ENCODE measurements at places on chromosomes 1 and 21.
A peak's percentile ranks its signal among the peaks of the same experiment; 100 is the strongest.

DNA sequence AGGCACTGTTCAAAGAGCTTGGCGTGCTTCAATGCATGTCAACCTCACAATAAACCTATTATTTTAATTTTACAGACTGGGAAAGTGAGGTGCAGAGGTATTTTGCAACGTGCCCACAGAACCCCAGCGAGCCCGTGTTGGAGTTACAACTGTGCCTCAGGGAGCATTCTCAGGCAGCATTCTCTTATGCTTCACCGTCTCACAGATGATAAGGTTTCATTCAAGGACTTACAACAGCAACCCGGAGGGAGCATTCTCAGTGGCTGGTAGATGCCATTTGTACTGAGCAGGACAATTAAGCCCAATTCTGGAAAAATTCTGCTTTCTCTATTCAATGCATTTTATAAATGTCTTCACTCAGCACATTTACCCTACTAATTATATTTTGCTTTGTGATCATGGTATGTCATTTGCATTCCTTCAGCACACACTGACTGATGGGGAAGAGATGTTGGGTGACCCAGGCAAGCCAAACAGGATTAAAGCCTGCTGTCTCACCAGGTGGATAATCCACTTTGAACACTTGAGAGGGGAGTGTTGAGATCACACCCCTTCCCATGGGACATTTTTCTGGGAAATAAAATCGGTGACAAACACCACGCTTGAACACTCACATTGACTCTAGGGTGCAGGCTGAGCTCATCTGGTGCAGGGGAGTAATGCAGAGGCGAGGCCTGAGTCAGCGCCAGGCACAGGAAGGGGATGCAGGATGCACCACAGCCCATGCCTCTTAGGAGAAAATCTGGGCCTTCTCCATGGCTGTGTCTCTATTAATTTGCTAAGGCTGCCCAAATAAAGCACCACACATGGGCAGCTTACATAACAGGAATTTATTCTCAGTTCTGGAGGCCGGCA, 113.9 kb downstream of the CLIC6 start:
- no peak for DNase-seq

DNA sequence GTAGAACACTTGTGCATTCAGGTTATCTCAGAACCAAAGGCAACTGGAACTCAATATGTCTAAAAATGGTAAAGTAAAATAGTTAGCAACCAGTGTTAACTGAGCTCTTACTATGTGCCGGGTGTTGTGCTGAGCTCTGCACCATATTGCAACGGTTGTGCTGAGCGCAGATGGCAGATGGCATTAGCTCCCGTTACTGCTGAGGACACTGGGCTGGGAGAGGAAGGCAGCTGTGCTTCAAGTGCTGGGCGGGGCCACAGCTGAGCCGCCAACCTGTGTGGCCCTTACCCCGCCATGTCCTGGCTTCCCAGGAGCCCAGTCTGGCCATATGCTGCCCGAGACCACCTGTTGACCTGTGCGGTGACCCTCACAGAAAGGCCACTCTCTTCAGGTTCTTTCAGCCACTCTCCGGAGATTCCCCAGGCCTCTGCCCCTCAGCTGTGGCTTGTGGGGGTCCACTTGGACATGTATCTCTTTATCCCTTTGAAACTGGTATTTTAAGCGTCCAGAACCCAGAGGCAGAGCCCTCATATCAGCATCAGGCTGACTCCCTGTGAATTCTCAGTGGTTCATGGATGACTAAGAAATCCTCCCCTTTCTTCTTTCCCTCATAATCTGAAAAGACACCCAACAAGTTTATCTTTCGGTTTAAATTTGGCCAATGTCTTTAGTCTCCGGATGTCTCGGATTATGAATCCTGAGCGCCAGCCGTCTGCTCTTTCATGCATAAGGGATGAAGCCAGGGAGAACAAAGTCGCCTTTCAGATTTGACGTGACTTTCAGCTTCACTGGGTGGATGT, 26.4 kb downstream of the LDLRAP1 start:
- DNase-seq = no peak

- no peak for DNase-seq
Observed at GRCh38 chr1:179810367-179810715, 67.2 kb downstream of the FAM163A start.

GRCh38 chr1:174243451-174244000, 84.2 kb downstream of the RABGAP1L start:
- no peak for DNase-seq

DNA sequence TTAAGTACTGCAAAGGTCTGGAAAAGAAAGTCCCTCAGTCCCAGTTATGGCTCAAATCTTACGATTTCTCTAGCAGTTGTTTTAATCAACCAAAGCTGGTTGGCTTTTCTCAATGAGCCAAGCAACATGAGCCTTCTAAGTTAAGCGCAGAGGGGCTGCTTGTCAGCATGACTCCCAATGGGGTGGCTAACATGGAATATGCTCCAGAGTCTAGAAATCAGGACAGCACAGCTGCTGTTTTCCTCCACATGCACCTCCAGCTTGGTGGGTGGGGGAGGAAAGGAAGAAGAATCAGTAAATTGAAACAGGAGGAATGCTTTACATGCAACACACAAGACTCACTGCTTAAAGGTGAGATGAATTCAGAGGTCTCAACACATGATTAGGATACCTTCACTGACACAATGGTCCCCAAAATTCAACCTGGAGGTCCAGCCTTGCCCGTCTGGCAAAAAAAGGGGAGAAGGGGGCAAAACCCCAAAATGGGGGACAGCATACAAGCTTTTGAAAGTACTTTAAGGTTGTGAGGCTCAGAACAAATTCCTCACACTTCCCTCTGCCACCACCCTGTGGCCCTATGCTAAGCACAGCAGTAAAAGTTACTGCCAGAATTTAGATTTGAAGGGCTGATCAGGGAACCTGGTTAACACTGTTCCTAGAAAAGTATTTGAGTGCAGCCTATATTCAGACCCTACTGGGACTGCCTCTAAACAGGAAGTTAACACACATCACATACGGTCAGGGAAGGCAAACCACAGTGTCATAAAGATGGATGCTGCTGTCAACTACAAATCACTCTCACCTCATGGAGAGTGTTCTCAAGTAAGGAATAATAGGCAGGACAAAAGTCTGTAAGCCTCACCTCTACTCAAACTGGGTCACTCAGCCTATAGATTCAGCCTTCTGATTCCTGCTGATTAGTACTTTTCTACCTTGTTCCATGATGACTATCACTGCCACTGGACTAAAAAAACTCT, 2.6 kb downstream of the GATAD2B start:
- DNase-seq = peak; percentile 28

GRCh38 chr1:152718238-152718637, 10.3 kb downstream of the LCE4A start:
- DNase-seq = no peak

- DNase-seq = peak; percentile 37
Observed at GRCh38 chr1:230191079-230191804, 124.2 kb downstream of the GALNT2 start.

- DNase-seq = peak; percentile 31
Observed at GRCh38 chr1:59081795-59082194, 215.1 kb upstream of the FGGY start.

GRCh38 chr1:118101999-118102398, 83.0 kb downstream of the SPAG17 start:
- no peak for DNase-seq

- no peak for DNase-seq
Observed at GRCh38 chr1:155124503-155125463, 2.9 kb upstream of the EFNA1 start.

GRCh38 chr1:223494926-223495645, 101.9 kb downstream of the CCDC185 start:
- DNase-seq = no peak

- DNase-seq = peak; percentile 63
Observed at GRCh38 chr1:222171005-222171404, 376.9 kb downstream of the HHIPL2 start.

DNA sequence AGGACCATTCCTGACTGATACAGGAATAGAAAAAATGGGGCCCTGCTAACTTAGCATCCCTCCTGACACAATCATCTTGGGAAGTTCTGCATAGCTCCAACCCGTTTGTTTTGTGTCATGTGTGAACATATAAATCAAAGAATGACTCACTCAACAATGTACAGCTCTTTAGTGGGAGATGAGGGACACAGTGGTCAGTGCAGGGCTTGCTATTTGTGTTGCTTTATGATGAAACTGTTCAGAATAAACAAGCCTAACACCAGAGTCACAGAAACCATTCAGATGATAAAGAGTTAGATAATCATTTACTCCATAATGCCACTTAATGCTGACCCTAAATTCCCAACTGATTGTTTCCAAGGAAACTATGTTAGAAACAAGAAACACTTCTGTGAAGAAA, 154.2 kb upstream of the ZNHIT6 start:
- DNase-seq = peak; percentile 31

GRCh38 chr1:2466958-2467554, 9.0 kb upstream of the PLCH2 start:
- DNase-seq = no peak

GRCh38 chr1:186761358-186761757, 67.4 kb upstream of the PLA2G4A start:
- no peak for DNase-seq

DNA sequence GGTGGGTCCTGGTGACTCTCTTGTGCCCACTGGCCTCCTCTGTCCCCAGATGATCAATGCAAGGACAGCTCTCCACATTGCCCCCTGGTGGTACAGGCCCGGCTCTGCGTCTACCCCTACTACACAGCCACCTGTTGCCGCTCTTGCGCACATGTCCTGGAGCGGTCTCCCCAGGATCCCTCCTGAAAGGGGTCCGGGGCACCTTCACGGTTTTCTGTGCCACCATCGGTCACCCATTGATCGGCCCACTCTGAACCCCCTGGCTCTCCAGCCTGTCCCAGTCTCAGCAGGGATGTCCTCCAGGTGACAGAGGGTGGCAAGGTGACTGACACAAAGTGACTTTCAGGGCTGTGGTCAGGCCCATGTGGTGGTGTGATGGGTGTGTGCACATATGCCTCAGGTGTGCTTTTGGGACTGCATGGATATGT, 10.8 kb downstream of the ADAMTSL4 start:
- peak; percentile 54 for DNase-seq

DNA sequence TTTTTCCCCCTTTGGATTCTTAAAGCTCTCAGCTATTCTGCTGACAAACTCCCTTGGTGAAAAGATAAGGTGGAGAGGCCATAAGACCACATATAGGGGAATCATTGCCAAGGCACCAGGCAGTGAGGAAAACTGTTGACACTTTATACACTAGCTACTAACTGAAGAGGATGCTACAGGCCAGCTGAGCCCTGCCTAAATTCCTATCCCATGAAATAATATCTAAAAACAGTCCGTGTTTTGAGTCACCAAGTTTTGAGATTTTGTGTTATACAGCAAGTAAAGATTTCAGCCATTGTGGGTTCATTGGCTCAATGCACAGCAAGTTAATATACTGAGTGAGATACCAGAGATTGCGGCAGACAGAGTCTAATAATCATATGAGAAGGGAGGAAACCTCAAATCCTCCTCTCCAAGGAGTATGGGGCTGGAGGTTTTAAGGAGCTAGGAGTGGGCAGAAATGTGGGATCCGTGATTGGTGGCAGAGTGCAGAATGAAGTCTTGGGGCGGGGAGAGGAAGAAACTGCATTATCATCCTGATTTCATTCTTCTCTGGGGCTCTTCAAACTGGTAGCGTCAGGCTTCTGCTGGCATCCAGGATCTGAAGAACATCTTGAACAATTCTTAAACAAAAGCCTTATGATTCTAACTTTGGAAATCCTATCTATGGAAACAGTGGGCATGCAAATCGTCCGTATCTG, 9.2 kb downstream of the CLDN8 start:
- DNase-seq = peak; percentile 3

GRCh38 chr1:184387476-184388318, 868 bp downstream of the C1orf21 start:
- DNase-seq = no peak

DNA sequence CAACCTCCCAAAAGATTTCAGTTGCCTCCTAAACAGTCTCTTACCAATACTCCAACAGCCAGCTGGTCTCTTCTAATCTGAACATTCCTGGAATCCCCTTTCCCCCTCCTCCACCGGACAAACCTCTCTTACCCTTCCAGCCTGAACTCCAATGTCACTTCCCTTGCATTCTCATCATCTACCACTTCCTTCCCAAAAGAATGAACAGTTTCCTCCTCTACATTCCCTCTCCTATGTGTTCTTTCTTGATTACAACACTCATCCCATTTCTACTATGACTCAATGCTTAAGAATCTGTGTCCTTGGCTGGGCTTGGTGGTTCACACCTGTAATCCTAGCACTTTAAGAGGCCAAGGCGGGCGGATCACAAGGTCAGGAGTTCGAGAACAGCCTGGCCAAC, 417.1 kb downstream of the SETD4 start:
- DNase-seq = peak; percentile 73

GRCh38 chr1:100065183-100065968, 67.4 kb downstream of the SASS6 start:
- no peak for DNase-seq

DNA sequence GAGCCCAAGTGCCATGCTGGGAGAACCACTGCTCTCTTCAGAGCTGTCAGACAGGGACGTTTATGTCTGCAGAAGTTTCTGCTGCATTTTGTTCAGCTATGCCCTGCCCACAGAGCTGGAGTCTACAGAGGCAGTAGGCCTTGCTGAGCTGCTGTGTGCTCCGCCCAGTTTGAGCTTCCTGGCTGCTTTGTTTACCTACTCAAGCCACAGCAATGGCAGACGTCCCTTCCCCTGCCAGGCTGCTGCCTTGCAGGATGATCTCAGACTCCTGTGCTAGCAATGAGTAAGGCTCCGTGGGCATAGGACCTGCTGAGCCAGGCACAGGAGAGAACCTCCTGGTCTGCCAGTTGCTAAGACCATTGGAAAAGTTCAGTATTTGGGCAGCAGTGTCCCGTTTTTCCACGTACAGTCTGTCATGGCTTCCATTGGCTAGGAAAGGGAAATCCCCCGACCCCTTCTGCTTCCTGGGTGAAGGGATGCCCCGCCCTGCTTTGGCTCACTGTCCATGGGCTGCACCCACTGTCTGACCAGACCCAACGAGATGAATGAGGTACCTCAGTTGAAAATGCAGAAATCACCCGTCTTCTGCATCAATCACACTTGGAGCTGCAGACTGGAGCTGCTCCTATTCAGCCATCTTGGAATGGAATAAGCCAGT, 31.9 kb downstream of the CYP4B1 start:
- no peak for DNase-seq

- DNase-seq = peak; percentile 43
Observed at GRCh38 chr21:39319814-39320332, 6.4 kb upstream of the BRWD1 start.

- DNase-seq = no peak
Observed at GRCh38 chr1:167330601-167331293, 110.1 kb downstream of the POU2F1 start.

- DNase-seq = no peak
Observed at GRCh38 chr1:167512046-167512654, 6.2 kb downstream of the CD247 start.

GRCh38 chr1:201286445-201286844, 3.1 kb downstream of the PKP1 start:
- no peak for DNase-seq

All from AG10803 (cell line).